HTR-8/SVneo (cell line): ENCODE measurements at places on chromosomes 1 and 21.
A peak's percentile ranks its signal among the peaks of the same experiment; 100 is the strongest.

GRCh38 chr1:116448785-116449385 lies 75.8 kb downstream of the ATP1A1 start:
- no peak for DNase-seq

DNA sequence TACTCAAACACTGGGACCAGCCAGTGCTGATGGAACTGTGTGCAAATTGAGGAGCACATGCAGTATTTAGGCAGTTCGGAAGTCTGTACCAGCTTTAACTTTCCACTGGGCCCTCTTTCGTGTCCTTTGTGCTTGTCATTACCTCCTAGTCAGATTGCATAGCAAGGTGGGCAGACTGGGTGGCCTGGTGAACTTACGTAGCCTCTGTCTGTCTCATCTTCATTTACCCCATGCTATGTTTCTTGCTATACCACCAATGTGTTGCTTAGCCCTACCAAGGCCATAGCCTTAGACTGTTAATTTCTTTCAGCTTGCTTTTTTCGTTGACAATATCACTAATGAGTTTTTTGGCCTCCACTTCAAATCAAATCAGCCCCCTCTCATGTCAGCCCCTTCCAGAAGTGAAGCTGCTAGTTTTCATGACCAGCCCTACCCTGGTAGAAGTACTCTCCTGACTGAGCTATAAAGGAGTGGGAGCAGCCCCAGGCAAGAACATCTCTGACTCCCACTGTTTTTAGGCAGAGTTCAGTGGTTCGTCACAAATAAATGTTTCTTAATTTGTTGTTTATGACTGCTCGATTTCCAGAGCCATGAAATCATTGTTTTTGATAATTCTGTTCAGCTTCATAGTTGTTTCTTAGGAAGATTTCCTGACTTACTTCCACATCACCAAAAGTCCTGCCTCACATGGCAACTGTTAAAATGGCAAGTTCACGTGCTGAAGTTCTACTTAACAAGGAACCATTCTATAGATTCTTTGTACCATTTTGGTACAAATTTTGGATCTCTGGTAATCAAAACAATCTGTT lies 19.3 kb downstream of the PRKACB start:
- DNase-seq = no peak

DNA sequence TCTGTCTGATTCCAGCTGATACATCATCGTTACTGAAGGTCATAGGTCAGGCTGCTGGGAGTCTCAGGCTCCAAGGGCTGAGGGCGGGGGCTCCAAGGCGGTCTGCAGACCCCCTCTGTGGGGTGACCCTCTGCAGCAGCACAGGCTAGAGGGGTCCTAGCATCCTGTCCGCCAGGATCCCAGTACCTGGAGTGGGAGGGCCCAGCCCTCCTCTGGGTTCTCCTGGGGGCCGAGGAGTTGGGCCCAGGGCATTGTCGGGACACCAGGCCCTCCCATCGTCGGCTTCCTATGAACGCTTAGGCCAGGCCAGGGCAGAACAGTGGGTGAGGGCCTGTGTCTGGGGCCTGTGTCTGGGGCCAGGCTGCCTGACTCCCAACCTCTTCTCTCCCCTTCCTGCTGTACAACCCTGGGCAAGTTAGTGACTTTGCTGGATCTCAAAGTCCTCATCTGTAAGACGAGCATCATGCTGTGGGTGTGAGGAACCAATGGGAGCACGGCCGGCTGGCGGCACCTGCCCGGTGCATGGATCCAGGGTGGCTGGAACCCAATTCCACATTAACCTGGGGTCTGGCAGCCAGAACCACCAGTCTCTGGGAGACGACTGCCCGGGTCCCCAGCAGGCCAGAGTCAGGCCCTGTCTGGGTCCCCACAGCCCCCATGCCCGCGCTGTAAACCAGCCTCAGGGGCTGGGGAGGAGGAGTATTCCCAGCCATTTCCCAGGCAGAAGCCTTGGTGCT lies 56.2 kb upstream of the COL18A1 start:
- no peak for DNase-seq

DNA sequence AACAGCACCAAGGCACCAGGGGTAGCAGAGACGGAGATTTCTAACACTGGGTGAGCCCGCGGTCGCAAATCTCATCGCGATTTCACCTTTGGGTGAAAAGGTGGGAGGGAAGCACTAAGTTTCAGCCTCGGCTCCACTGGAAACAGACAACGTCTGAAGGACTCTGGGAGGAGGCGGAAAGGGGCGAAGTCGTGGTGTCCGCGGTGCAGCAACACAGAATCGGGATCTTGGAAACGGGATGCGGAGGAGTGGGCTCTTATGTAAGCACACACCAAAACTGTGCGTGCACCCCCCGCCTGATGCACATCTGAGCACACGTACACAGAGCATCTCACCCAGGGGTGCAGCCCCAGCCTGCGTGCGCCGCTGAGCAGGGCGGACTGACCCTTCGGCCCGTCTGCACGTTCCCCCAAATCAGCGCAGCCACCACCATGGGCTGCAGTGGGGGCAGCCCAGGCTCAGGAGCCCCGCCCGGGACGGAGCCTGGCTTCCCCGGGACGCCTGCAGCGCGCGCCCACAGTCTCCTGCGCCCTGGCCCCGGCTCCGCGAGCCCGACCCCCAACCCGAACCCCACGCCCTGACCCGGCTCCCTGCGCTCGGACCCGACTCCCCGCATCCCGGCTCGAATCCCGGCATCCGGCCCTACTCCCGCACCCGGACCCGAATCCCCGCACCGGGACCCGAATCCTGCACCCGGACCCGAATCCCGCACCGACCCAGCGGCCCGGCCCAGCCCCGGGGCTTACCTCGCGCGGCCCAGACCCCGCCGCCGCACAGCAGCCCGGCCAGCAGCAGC lies 670 bp downstream of the CLSTN1 start:
- DNase-seq = no peak

DNA sequence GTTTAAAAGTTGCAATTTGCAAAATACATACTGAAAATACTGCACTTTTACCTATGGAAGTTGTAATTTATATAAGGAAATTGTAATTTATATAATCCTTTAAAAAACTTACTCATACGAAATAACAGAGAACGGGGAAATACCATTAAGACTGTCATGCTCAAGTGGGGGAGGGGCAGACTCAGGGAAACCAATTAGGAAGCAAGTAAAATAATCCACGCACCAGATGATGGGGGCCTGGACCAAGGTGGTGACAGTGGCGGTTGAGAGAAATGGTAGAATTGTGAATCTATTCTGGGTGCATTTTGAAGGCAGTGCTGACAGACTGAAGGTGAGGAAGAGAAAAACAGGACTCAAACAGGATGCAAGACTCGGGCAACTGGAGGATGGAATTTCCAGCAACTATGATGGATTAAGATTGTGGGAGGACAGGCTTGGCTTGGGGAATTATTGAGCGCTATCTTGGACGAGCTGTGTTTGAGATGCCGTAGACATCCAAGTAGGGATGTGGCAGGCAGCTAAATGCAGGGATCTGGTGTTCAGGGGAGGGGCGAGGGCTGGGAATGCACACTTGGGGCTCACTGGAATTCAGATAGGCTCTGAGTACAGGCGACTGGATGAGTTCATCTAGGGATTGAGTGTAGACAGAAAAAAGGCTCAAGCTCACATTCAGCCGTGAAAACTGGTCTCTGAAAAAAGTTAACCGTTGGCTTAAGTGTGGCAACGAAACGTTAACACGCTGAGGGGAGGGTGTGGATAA lies 977 bp downstream of the LCA5L start:
- DNase-seq = peak; percentile 44

GRCh38 chr1:91645031-91645430 lies 144.4 kb downstream of the CDC7 start:
- DNase-seq = no peak

- no peak for DNase-seq
Measured at GRCh38 chr21:34023691-34024373, 49.5 kb upstream of the MRPS6 start.

DNA sequence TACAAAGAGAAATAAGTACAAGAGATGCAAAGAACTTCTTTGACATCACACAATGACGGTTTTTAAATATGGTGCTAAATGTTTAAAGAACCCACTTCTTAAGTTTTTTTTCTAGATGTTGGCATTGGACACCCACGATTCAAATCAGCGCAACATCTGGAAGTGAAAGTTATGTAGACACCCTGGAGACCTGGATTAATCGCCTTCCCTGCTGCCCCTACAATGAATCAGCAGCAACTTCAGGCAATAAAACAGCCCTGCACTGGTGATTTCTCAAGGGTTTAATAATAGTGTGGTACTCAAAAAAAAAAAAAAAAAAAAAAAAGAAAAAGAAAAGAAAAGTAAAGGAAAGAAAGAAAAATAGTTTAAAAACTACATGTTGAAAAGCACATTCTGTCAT lies 248.3 kb downstream of the NUF2 start:
- DNase-seq = no peak

DNA sequence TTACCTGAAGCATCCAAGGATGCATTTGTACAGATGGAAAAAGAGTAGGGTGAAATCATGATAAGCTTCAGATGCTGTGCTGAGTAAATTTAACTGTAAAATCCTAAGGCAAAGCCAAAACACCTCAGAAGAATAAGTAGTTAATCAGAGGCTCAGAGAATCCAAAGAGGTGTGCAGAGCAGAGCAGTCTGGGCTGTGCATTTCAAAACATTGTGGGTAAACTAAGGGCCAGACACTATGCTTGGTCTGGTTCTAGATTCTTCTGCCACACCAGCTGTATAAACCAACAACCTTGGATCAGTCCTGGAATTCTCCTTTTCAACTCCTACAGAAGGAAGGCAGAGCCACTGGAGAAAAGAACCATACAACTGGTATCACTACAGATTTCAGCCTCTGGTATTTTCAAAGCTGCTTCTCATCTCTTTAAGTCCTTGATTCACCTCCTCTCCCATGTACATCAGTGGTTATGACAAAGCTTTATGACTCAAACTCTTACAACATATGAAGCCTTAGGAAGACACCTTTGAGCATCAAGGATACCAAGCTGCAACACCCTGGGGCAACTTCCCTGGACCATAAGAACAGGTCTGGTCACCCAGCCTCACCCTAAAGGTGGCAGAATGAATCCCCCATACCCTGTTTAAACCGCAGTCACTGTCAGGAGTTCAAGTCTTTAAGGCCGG lies 11.6 kb upstream of the HIPK1 start:
- DNase-seq = no peak

GRCh38 chr1:231274119-231274825 lies 33.3 kb downstream of the GNPAT start:
- no peak for DNase-seq

DNA sequence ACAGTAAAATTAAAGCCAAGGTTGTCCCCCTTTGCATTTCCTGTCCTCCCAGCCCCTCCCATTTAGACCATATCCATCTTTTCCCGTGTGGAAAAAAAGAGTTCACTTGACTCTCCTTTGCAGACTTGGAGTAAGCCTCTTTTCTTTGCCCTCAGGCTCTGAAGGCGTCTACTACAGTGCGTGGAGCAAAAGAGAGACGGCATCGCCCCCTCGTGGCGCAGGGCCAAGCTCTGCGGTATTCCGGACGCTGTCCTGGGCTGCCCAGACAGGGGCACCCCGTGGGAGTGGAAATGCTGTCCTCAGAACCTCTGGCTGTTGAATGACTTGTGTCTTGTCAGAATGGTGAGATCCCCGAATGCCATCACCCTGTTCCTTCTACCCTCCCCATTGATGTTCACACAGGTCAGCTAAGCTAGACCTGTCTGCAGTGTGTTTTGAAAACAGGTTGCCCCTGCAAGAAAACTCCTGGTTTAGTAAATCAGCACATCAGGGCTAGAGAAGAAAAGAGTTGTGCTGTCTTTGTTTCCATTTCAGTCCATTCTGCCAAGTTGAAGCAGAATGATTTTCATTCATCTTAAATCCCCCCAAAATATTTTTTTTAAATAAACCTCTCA lies 12.3 kb upstream of the GJA8 start:
- DNase-seq = peak; percentile 65

DNA sequence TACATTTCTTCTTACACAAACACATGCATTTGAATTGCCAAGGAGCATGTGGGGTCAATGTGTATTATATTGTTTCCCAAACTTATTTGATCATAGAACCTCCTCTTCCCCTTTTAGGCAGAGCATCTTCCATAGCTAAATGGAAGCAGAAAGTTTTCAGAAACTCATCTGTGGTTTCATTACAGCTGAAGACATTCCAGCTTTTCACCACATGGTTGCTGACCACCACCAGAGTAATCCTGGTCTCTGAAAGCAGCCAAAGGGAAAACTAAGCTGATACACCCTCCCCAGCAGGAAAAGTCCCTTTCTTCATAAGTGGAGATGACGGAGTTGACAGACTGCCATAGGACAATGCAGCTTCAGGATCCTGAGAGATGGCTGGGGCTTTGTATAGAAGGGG lies 30.2 kb upstream of the OTUD3 start:
- DNase-seq = no peak

GRCh38 chr1:62198069-62198780 lies 3.6 kb downstream of the L1TD1 start:
- no peak for DNase-seq

GRCh38 chr1:59355361-59355760 lies 58.5 kb downstream of the FGGY start:
- DNase-seq = no peak

DNA sequence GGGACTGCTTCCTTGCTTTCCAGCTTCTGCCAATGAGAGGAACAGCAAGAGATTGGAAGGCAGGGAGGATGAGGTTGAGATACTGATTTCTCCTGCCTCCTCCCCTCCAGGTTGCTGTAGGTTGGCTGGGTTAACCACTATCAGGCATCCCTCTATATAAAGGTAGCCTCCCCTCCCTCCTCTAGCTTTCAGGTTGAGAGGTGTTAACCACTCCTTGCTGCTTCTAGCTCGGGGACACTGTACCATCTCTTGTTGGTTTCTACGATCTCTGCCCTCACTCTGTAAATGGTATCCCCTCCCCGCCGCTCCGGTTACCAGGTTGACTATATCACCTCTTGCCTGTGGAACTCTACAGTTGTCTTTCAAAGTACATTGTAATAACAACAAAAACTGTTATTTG lies 16.7 kb downstream of the LPAR3 start:
- DNase-seq = no peak

GRCh38 chr1:92968138-92969032 lies 7.1 kb upstream of the DIPK1A start:
- DNase-seq = no peak

DNA sequence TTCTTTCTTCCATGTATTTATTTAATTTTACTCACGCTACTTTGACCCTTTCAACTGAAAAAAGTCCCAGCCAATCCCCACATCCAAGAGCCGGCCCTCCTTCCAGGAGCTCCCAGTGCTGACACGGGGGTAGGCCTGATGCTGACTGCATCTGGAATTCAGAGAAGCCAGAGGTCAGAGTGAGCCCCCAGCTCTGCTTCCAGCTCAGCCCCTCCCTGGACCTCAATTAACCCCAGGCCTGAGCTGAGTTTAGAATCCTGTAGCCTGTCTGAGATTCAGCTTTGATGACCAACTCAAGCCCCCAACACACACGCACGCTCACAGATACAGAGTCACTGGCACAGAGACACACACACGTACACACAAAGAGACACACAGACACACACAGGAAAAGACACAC lies 247.9 kb downstream of the NPHP4 start:
- DNase-seq = no peak

DNA sequence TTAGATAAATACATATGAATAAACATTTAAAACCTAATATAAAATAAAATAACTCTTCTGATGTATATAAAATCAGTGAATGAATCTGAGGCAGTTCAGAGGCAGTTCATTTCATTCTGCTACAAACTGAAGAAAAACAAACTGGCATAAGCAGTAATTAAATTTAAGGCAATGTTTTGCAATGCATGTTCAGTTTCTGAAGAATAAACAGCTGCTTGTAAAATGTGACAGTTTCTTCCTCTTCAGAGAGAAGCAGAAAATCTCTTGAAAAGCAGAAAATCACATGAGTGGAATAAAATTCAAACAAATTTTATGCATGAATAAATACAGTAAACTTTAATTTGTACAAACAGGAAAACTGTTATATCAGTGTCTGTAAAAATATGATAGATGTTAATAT lies 643.7 kb downstream of the KCNT2 start:
- DNase-seq = no peak
